ENCODE measurements at places on chromosomes 5 and 9.

GRCh38 chr9:122780026-122780425 is 8.7 kb upstream of the OR5C1 start:
- no peak for DNase-seq

- DNase-seq = no peak
These were observed 15.9 kb downstream of the NR5A1 start for GRCh38 chr9:124491049-124491975.

DNA sequence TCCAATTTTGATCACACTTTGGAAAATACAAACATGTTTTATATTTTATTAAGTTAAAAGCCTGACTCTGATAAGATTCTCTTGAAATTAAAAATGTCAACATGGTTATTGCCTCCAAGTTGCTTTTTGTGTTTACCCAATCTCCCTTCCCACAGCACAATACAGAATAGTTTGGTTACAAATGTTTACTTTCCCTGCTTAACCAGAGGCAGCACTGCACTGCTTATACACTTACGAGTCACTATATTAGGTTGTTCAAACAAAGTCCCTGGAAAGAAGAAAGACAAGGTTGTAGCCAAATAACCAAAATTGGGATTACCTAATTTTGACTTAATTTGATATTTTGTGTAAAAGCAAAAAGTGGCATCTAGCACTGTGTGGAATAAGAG is 25.9 kb downstream of the SRFBP1 start:
- DNase-seq = no peak

DNA sequence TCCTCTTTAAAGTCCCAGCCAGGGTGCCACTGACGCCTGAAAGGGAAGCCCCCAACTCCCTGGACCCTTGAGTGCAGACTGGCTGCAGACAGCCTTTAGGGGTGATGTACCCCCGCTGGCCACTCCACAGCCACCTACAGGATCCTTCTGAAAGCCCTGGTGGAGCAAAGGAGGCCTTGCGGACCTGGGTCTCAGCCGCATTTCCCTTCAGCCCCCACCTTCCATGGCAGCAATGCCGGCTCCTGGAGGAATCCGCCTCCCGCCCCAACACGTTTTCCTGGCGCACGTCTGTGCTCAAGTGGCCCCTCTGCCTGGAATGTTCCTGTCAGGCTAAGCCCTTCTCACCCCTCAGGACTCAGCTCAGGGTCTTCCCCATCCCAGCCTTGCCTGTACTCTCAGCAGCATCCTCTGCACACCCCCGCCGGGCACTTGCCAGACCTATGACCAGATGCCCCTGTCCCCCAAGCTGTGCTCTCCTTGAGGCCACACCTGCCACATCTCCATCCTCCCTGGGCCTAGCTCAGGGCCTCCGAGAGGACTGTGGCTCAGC is 134.1 kb upstream of the RAPGEF1 start:
- DNase-seq = no peak

DNA sequence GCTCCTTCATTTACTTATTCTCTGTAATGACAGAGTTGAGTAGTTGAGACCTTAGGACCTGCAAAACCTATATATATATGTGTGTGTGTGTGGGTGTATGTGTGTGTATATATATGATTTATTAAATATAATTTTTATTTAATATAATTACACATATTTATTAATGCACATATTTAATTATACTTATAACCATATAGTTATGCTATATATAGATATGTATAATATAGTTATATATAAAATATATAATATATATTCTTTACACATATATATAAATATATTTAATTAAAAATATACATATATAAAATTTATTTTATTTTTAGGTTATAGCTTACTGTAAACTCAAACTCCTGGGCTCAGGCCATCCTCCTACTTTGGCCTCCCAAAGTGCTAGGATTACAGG is 23.7 kb downstream of the ACER2 start:
- DNase-seq = no peak

DNA sequence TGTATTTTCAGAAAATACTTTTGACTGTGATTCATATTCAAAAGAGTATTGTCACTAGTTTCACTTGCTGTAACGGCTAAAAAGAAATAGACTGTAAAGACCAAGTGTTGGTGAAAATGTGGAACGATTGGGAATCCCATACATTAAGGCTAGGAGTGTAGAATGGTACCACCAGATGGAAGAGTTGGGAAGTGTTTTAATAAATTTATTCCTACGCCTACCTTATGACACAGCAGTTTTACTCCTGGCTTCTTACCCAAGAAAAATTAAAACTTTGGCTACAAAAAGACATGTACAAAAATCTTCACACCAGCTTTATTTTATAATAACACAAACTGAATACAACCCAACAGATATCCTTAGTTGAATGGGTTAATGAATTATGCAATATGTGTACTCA is 256.2 kb downstream of the TAF11L14 start:
- DNase-seq = no peak

DNA sequence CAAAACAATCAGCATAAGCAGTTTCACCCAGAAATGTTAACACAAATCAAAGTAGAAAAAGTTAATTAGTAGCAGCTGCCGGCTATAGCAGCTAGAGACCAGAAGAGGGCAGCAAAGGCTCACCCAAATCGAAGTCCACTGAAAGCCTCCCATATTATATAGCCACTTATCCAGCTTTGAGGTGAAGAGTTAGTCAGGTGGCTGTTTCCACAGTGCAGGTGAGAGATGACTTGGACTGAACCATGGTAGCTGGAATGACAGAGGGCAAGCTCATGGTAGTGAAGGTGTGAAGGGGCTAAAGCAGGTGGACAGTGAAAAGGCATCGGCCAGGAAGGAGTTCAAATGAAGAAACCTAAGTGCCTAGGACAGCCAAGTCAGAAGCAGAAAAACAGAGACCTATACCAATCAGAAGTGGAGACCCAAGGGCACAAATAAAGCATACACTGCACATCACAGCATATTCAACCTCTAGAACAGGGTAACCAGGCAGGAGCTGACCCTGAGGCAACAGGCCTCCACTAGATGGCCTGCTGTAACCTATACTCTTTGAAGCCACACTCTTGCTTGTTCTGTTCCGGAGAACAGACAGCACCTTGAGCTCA is 7.2 kb upstream of the RNF38 start:
- peak; percentile 74 for DNase-seq

Data from CD4-positive, alpha-beta T cell treated with Interleukin-4 for 4 hours (primary cell).